D341Med (cell line): ENCODE measurements at places on chromosomes 12 and 14.

GRCh38 chr12:78448692-78449091 lies 415.9 kb upstream of the SYT1 start:
- no peak for DNase-seq

DNA sequence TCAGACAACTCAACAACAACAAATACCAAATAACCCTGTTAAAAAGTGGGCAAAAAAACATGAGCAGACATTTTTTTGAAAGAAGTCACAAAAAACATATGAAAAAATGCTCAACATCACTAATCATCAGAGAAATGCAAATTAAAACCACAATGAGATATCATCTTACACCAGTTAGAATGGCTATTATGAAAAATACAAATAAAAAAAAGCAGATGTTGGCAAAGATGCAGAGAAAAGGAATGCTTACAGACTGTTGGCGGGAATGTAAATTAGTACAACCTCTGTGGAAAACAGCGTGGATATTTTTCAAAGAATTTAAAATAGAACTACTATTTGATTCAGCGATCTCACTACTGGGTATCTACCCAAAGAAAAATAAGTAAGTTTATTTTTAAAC lies 114.0 kb downstream of the SLC38A4 start:
- DNase-seq, result no peak

GRCh38 chr14:23228812-23229211 lies 8.9 kb upstream of the RNF212B start:
- DNase-seq, result no peak

DNA sequence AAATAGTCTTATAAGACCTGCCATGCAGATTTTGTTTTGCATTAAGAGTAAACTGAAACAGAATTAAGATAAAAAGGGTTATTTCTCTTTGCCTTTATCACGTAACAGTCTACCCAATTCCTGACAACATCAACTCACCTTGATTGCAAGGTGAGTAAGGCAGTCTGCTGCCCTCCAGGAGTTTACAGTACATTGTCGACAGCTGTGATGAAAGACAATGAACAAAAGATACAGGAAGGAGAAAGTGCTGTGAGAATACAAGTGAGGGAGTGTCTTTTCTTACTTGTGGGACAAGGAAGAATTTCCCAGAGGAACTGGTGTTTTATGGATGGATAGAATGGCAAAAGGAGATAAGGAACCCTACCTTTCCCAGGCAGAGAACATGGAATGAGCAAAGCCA lies 101.0 kb downstream of the RTN1 start:
- no peak for DNase-seq

DNA sequence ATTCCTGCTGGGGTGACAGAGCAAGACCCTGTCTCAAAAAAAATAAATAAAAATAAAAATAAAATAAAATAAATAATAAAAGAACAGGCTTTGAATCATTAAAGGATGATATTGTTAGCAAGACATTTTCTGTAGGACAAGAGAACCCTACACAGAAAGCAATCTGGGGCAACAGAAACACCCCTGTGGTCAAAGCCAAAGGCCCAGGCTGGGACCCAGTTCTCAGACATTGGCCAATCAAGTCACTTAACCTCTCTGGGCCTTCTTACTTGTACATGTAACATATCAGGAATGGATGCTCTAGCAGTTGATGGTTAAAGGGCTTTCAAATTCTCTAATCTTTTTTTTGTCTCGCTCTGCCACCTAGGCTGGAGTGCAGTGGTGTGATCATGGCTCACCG lies 35.5 kb upstream of the TESC start:
- DNase-seq, result no peak

DNA sequence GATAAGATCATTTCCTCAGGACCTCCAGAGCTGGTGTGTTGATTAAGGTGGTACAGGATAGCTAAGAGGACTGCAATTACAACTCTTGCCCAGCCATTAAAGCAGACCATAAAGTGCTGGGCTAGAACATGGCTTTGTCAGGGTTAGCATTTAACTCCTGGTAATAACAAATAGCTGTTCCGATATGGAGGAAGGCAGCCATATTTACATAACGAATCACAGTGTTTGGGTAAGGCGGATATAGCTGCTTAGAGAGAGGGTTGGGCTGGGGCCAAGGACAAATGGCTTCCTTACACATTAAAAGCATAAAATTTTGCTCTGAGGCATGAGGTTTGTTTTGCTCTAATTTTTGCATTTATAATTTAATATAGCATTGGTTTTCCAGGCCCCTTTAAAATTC lies 297.7 kb upstream of the DDHD1 start:
- DNase-seq, result no peak

DNA sequence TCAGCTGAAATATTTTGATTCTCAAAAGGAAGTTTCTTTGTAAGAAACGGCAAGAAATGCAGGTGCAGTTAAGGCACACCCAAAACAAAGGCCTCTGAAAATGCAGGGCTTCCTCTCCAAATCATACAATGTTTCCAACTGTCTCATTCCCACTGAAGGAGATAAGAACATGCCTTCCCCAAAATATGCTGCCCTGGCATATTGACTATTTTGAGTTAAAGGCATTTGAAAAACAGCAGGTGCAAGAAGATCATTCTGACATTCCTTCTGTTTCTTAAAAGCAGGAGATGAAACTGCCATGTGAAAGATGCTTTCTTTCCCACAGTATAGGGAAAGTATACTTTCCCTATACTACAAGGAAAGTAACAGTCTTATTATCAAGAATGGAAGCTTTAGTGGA lies 33.4 kb upstream of the VASH1 start:
- DNase-seq, result no peak

GRCh38 chr12:19608039-19608438 lies 168.7 kb downstream of the AEBP2 start:
- DNase-seq, result no peak

GRCh38 chr12:130813436-130813835 lies 25.6 kb downstream of the STX2 start:
- DNase-seq, result no peak

DNA sequence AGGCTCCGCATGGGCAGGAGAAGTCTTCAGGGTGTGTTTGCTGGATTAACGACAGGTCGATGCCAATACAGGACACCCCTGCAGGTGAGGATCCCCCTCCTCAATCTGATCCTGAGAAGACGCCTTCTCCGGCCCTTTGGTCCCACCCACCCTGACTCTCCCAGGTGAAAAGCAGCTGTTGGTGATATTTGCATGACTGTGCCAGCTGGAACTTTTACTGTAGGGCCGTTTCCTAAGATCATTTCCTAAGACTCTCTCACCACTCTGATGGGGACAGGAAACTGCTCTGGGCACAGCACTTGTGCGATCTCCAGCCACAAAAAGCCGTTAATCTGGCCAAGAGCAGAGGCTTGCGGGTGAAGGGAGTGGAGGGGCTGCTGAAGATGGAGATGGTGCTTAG lies 16.8 kb upstream of the EIF5 start:
- DNase-seq, result no peak

DNA sequence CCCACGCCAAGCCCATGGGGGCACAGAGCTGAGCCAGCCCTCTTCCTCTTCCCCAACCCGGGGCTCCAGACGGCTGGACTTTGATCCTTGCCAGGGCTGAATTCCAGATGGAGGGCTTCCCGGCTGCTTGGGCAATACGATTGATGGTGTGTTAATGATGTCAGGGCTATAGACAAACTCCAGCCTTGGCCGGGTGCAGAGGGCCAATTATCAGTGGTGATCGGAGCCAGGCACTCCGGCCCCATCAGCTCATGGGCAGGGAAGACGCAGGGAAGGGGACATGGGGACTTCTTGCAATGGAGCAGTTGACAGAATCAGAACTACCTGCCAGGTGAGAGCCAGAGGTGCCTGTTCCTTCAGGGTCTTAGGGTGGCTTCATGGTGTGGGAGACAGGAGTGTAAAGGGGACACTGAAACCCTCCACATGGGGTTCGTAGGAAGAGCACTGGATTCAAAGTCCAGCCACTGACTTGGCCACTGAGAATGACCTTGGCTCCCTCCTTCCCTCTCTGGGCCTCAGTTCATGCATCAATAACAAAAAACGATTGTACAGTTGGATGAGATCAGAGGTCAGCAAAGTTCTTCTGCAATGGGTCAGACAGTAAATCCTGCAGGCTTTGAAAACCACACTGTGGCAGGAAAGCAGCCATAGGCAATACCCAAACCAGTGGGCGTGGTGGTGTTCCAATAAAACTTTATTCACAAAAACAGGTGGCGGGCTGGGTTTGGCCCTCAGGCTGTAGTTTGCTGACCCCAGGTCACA lies 333.7 kb downstream of the MED13L start:
- no peak for DNase-seq

DNA sequence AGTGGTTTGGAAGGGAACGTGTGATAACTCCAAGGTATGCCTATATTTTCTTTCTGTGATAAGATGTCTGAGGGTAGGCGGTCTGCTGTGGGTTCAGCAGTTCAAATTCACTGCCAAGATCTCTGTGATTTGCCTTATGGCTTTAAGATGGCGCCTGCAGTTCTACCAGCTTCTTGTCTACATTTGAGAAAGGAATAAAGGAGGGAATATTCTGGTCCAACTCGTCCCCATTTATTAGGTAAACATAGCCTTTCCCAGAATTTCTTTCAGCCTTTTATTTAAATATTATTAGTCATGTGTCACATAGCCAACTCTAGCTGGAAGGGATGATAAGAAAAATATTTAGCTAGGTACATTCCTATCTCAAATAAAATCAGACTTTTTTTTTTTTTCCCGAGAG lies 48.8 kb downstream of the KCNJ8 start:
- no peak for DNase-seq

GRCh38 chr14:94992046-94992445 lies 165.3 kb downstream of the DICER1 start:
- no peak for DNase-seq

- peak; percentile 9 for DNase-seq
Observed at GRCh38 chr12:57628280-57629191, 4.5 kb downstream of the B4GALNT1 start.

DNA sequence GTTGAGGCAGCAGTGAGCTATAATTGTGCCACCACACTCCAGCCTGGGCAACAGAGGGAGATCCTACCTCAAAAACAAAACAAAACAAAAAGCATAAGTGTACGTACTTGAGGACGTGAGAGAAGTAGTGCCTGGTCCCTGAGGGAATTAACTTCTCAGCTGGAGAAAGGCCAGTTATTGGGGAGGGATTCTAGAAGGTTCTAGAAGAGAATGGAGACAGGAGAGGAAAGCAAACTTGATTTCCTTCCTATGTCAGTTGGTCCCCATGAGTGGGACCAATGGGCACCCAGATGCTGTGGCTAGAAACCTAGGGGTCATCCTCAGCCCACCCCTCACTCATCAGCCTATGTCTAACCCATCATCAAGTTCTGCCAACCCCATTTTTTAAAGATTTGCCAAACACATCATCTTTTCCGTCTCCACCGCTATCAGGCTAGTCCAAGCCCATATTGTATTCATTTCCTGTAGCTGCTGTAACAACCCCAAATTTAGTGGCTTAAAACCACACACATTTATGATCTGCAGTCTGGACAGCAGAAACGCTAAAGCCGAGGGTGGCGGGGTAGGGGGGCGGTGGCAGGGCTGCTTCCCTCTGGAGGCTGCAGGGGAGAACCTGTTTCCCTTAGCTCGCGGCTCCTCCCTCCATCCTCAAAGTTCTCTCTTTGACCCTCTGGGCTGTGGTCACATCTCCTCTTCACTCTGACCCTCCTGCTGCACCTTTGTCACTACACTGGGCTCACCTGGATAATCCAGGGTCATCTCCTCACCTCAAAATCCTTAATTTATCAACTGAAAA lies 7.2 kb upstream of the RBM19 start:
- no peak for DNase-seq

- no peak for DNase-seq
Observed at GRCh38 chr14:61350427-61351270, 29.3 kb downstream of the PRKCH start.

DNA sequence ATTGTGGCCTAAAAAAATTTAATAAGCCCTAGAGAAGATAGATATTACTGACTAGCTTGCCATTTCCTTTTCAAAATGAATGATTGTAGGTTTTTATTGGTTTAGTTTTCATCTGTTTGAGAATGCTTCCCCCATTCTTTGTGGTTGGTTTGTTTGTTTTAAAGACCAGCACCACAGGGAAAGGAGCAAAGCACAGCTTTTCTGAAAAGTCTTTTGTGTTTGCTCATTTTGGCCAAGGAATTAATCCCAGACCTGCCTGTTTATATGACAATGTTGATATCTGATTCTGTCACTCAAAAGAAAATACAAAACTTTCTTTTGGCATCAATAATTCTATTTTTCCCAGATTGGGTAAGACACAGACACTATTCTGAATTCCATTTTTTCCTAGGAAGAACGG lies 312.5 kb upstream of the FLRT2 start:
- no peak for DNase-seq

- DNase-seq, result peak; percentile 8
Observed at GRCh38 chr14:105286759-105287144, 14.0 kb downstream of the BRF1 start.

DNA sequence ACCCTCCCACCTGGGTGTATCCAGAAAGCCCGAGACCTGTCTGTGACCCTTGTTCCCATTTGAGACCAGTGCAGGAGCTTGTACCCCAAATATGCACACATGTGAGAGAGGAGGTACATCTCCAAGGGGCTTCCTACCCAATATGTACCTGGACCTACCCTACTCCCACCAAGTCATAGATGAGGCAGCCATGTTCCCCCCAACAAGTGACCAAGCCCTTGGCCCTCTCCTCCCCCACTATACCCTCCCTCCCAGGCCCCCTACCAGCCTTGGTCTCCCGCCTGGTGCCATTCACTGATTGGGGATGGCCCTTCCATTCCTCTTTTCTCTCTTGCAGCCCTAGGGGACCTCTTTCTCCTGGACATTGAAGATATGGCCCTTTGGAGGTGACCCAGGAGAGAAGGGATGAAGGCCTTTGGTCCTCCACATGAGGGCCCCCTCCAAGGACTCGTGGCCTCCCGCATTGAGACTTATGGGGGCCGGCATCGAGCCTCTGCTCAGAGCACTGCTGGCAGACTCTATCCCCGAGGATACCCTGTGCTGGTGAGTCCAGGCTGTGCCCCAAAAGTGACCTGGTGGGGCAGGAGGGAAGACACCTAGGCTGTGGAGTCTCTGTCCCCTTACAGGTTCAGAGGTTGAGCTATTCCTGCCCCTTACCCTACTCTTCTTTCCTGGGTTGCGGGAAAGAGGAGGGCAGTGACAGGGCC lies 1.5 kb downstream of the PLEKHG6 start:
- DNase-seq, result no peak

DNA sequence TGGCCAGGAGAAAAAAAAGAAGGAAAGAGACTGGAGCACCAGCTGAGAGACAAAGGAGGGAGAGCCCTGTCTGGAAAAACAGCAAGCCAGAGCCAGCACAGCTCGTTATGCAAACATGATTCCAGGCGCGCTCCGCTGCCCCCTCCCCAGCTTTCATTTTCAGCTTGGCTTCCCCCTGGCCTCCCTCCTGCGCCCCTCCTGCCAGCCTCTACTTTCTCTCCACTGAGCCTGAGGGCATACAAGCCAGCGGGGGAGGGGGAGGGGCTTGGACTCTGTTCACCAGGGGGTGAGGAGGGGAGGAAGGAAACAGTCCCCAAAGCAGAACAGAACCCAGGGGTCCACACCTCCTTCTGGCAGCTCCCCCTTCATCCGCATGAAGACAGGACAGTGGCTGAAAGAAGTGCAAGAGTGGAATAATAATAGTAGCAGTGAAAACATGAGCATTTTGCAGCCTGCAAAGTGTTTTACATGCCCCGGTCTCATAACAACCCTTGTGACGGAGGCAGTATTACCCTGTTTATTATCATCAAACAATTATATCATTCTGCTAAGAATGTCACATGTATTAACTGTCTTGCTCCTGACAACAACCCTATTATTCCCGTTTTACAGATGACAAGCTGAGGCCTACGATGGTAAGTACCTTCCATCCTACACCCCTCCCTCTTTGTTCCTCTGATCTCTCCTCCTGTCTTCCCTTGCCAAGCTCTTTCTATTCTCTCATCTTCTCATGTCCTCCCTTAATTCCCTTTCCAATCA lies 24.2 kb downstream of the SMUG1 start:
- DNase-seq, result no peak

GRCh38 chr14:35576856-35577255 lies 42.9 kb downstream of the INSM2 start:
- DNase-seq, result peak; percentile 62
